ENCODE measurements at places on chromosomes 16 and 17.

- no peak for DNase-seq
These were observed 89.2 kb downstream of the PITPNC1 start for GRCh38 chr17:67466251-67466796.

GRCh38 chr17:55332296-55333041, 67.7 kb downstream of the HLF start:
- DNase-seq, result no peak

- DNase-seq, result no peak
These were observed 15.1 kb upstream of the ATP6V0C start for GRCh38 chr16:2498531-2499253.

- DNase-seq, result no peak
These were observed 59.0 kb downstream of the ABR start for GRCh38 chr17:1120596-1121441.

- no peak for DNase-seq
These were observed 5.4 kb upstream of the G6PC1 start for GRCh38 chr17:42895185-42895555.

DNA sequence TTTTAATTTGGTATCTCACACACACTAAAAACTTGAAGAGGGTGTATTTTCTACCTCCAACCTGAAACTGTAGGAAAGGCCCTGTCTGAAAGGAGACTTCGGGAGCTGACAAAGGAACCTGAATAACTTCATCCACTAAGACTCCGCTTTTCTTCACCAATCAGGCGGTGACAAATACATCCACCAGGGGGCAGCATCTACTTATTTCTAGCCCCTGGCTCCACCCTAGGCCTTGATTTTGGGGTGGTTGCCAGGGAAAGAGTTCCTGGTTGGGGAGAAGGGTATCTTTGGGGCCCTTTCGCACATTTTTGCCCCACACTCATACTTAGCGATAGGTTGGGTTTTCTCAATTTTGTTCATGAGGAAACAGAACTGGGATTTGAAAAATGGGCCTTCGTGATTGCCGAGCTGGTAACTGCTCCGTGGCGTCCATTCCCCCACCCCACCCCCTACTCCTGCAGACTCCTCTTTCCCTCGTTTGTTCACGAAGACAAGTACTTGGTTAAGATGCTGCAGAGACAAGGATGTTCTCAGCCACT, 4.8 kb upstream of the ARL4D start:
- peak; percentile 82 for DNase-seq

DNA sequence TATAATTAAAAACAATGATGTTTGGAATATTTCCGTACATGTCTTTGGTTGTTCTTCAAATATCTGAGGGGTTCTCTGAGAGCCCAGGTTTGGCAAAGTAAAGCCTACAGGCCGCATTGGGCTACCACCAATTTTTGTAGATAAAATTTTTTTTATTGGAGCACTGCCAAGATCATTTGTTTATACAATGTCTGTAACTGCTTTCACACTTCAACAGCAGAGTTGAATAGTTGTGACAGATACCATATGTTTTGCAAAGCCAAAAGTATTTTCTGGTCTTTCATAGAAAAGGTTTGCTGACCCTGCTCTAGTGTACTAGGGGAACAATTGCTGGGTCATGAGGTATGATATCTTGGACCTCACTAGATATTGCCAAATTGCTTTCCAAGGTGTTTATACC, 10.5 kb downstream of the PPM1D start:
- no peak for DNase-seq

GRCh38 chr16:88007321-88007731, 56.1 kb downstream of the BANP start:
- no peak for DNase-seq

GRCh38 chr17:8679126-8679525, 48.6 kb upstream of the MYH10 start:
- DNase-seq, result no peak

GRCh38 chr17:72906306-72906705, 186.2 kb downstream of the SLC39A11 start:
- no peak for DNase-seq

- no peak for DNase-seq
These were observed 71.8 kb downstream of the LMF1 start for GRCh38 chr16:898761-899682.

GRCh38 chr16:15491411-15491810, 57.0 kb downstream of the BMERB1 start:
- no peak for DNase-seq

DNA sequence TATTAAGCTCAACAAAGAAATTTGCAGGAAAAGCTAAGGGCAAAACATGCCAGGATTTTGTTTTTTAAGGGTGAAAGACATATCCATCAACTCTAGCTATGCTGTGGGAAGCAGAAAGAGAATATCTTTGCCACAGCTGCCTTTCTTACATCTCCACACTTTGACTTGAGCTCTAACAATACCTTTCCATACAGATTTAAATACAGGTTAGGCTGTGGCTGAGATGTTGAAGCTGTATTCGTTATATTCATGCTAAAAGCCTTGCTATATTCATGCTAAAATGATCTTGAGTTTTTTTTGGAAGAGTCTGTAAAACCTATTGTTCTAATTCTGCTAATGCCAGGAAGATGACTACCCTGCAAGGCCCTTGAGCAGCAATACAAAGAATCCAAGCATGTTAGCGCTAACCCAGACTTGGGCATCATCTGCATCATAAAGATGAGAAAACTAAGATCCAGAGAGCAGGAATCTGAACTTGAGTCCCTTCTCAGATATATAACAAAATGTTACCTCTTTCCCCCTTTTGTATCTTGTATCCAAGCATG, 204.8 kb upstream of the C17orf78 start:
- DNase-seq, result no peak

DNA sequence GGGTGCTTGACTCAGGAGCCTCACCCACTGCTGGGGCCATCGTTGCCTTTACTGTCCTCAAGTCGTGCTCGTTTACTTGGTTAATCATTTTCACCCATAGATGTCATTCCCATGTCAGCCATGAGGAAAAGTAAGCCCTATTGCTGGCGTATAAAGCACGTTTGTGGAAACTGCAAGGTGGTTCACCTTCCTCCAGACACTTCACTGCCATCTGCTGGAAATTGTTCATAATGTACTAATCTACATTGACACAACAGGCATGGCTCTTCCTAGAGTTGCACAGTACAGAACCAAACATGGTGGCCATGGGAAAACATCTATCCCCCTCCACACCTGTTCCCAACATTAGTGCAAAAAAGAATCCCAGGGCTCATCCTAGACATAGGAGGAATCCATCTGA, 116.6 kb downstream of the ZNF18 start:
- DNase-seq, result no peak

GRCh38 chr16:79083508-79084299, 516.8 kb downstream of the MAF start:
- no peak for DNase-seq

DNA sequence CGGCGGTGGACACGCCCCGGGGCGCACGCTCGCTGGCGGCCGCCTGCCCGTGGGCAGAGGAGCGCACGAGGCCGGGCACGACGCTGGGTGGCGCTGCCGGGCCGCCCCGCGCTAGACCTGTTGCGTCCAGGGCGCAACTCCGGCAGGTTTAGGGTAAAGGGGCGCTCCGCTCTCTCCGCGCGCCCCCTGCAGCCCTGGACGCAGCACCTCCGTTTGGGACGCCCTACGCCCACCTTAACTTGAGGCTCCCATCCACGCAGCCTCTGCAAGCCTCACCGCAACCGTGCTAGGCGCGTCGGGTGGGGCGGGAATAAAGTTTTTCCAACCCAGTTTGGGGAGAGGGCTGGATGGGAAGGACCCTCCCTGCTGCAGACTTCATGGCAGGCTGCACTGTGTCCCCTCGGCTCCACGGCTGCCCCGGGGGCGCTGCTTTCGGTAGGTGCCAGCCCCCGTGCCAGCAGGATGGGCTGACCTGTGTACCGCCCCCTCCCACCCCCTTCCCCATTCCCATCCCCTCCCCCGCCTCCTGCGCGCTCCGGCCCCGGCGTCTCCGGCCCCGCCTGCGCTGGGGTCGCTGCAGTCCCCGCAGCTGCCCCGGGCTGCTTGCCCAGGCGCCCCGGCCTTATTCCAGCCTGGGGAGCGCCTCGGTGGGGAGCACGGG, at the start of gene SYT17:
Gene SYT17, plus strand, starts transcription at position 531 of the 661 bp plus-strand sequence. CDS start 407 bp downstream, outside the sequence.
- DNase-seq, result no peak

- no peak for DNase-seq
These were observed 17.5 kb upstream of the TNRC6C start for GRCh38 chr17:77941004-77941403.

GRCh38 chr17:52145476-52145875, 13.0 kb downstream of the CA10 start:
- DNase-seq, result no peak

GRCh38 chr17:34588266-34588665, 8.9 kb downstream of the TMEM132E start:
- DNase-seq, result no peak

DNA sequence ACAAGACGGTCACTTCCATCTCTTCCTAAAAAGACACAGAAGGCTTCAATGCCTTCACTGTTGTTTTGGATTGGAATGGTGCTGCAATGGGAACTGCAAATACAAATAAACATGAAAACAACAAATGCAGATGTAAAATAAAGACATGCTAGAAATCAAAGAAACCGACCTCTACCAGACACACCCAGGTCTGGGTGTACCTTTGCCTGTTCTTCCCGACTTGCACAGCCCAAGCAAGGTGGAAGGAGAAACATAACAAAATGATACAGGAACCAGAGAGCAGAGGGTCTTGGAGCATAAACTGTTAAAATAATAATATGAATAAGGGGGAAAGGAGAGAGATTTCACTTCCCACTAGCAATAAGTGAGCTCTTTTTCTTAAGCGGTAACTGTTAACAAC, 17.3 kb downstream of the RFFL start:
- no peak for DNase-seq

GRCh38 chr16:87831421-87832136, 37.7 kb downstream of the SLC7A5 start:
- DNase-seq, result no peak

GRCh38 chr17:49894761-49895160, 46.9 kb upstream of the TAC4 start:
- no peak for DNase-seq

DNA sequence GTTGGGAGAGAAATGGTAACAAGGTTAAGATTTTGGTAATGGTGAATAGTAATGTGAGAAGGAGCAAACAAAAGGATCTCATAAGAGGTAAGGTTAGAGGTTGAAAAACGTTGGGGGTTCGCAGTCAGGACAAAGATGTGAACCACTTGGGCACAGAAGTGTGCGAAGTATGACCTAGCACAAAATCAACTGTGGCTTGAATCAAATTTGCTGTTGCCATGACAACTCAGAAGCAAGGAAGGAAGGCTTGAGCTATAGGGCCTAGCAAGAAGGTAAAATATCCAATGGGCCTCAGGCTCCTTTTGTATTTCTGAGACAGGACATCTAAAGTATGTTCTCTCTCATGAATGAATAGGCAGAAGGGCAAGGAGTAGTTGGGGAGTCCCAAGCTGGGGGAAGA, 24.5 kb upstream of the TEKT1 start:
- no peak for DNase-seq

DNA sequence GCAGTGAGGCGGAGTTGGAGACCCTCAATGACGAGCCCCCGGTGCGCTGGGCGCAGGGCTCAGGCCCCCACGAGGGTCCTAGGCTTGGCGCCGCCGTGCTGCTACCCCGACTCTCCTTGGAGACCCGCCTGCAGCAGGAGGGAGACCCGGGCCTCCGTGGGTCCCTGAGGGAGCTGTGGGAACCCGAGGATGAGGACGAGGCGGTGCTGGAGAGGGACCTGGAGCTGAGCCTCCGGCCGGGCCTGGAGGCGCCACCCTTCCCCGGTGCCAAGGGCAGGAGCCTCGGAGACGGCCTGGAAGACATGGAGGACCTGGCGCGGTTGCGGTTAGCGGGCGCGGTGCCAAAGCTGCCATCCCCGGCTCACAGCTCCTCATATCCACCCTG, 2.3 kb downstream of the MYO15B start:
- DNase-seq, result no peak

DNA sequence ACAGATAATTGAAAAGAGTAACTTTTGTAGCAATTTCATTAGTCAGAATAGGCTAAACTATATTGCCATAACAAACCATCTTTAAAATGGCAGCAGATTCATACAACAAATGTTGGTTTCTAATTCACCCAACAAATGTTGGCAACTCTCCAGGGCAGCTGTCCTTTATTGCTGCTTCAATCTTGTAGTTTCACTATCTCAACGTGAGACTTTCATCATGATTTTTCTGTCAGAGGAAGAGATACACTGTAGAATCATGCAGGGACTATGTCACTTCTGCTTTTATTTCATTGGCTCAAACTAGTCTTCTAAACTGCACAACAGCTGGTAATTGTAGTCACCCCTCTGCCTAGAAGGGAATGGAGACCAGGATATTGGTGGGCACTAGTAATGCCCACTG, 174.2 kb downstream of the TANC2 start:
- DNase-seq, result no peak

DNA sequence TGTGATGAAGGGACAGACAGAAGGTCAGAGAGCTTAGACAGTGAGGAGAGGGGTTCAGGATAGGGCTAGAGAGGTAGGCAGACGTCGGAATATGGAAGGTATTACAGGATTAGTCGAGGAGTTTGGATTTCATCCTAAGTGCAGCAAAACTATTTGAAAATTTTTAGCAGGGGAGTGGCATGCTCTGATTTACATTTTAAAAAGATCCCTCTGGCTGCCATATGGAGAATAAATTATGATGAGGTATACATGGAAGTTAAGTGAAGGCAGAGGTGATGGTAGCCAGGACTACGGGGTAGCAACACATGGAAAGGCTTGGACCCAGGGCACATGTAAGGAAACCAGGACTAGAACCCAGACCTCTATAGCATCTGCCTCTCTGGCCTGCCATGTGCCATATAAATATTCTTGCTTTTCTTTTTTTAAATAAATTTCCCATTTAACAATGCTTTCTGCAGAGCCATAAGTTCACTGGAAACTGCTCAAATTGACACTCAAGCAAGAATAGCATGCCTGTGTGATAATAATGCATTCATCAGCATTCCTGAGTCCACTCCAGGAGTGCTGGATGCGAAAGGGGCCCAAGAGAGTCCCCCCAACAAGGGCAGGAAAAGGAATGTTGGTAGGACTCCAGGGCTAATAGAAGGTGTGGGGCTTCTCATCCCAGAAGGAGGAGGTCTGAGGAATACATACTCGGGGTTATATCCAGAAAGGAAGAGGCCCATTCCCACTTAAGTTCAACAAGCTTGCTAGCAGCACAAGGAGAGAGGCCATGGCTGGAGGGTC, 78.2 kb downstream of the HLF start:
- no peak for DNase-seq

All from activated gamma-delta T cell treated with anti-CD3 and anti-CD28 coated beads, Interleukin-2, amount 50 U/mL, for 16 hours (primary cell).